ENCODE measurements at places on chromosomes 5 and 9. TPM values are rescaled to one million over a fixed set of nuclear protein-coding genes. Genes with fewer than 3 reads are reported as not detected.

DNA sequence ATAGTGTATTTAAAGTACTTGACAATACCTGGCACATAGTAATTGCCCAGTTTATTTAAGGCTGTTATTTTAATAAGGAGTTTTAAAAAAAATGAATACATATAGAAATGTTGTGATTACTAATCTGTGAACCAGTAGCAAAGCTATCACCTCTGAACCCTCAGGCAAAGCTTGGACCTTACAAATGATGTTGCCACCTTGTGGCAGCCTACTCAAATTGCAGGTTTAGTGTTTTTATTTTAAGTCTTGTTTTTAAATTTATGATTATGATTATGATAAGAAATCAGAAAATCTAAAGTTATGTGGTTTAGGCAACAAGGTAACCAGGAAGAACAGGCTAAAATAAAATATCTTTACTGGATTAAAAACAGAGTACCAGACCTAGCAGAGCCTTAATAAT, 35.8 kb downstream of the PPARGC1B start:
- no peak for DNase-seq

GRCh38 chr9:135302329-135303279, 177.0 kb upstream of the PPP1R26 start:
- DNase-seq, result no peak

- no peak for DNase-seq
Measured at GRCh38 chr5:173452119-173452905, 124.1 kb upstream of the STC2 start.

- no peak for DNase-seq
Measured at GRCh38 chr5:96870094-96871026, 5.9 kb upstream of the ERAP2 start.

- no peak for DNase-seq
Measured at GRCh38 chr9:14869671-14870070, 40.6 kb downstream of the FREM1 start.

DNA sequence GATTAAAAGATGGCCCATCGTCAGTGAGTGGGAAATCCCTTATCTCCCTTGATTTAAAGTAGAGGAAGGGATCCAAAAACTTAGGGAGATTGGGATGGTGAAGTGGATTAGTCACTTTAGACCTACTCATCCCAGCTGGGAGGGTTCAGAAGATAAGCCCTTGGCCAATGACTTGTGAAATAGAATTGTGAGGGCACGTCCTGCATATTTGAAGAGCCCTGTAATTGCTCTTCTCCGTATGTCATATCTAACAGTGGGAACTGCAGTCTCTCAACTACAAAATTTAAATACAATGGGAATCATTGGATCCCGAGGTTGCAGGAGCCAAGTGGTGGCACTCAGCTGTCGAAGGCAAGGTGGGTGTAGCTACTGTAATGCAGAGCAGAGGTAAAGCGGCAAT, 65.4 kb upstream of the C9orf72 start:
- DNase-seq, result no peak

DNA sequence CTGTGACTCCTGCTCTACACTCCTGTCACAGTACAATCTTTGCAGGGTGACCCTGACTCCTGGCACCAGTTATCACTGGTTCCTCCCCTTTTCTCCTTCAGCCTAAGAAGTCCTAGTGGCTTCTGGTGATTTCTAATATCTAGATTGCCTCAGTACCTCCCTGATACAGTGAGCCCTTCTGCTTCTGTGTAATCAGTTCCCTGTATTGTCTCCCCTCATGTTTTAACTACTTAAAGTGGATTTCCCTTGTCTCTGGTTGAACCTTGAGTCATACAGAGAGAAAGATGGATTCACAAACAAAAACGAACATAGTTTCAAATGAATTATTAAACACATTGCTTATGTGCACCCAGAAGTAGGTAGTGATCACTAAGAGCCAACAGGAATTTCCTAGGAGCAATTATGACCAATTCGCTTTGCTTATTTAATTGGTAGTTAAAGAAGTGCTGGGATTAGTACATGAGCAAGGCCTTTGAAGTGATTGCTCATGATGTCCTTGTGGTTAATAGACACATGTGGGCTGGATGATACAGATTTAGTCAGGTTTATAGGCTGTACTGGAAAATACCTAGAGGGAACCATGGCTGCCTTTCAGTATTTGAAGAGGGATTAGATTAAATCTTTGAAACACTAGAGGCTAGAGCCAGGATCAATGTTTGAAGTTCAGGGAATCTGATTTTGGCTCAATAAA, 145.8 kb upstream of the MEF2C start:
- no peak for DNase-seq

DNA sequence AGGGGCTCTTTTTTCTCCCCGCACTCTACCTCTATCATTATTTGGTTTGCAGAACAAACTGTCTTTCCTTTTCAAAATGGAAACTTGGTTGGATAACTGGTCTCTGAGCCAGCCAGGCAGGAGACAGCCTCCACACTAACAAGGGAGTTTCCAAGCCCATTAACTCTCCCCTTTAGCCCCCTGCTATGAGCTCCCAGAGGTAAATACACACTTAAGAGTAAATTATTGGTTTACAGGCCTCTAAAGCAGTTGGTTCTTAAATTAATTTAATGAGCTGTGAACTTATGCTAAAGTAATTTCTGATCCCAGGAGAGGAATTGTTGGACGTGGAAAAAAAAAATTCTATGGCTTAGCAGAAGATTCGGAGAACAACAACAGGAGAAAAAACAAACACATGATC, 30.3 kb downstream of the EPB41L4A start:
- DNase-seq, result no peak

DNA sequence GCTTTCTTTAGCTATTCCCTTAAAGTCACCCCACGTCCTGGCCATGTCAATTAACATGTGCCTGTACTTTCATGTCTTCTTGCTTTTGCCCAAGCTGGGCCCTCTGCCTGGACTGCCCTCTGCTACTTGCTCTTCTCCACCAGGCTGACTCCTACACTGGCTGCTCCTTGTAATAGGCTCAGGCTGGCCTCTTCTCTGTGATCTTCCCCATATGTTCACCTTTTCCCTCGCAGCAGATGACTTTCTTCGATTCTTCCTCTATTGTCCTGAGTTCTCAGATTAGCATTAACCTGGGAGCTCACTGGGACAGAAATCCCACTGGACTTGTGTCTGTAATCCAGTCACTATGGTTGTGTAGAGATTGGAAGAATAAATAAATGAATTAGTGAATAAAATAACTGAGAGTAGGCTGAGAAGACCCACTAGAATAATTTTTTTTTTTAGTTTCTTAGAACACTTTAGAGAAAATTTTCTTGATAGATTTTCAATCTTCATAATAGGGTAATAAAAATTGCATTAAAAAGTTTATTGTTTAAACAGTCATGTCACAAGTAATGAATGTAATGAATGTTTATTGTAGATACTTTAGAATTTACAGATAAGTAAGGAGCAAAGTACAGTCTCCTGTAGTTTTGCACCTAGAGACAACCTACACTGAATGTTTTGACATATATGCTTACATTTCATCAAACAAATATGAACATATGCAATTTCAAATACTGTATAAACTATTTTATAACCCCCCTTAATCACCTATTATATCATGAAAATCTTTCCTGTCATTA, 47.4 kb upstream of the TNFSF15 start:
- no peak for DNase-seq

SHOC1 gene
- total RNA-seq, result not detected

GABRA1 gene
- total RNA-seq, result 0.48 TPM

TLX3 gene
- 0.16 TPM for total RNA-seq

ELOVL7 gene
- total RNA-seq, result 7.8 TPM

ZNF366 gene
- total RNA-seq, result not detected

PDGFRB gene
- total RNA-seq, result 7.9 TPM

RGMB gene
- 40.7 TPM for total RNA-seq

SLIT3 gene
- 2.3 TPM for total RNA-seq

Measured in WTC11 (cell line).